Urinary bladder (tissue), 4 donors: ENCODE measurements at places on chromosomes 2 and 18.
A peak's percentile ranks its signal among the peaks of the same experiment; 100 is the strongest.

- no peak for DNase-seq
Observed at GRCh38 chr2:120204945-120205670, 18.1 kb downstream of the TMEM185B start.

- peak; percentile 20 for DNase-seq
Observed at GRCh38 chr2:68709421-68709911, 25.1 kb upstream of the ARHGAP25 start.

- no peak for DNase-seq
Observed at GRCh38 chr18:22844190-22844589, 88.9 kb upstream of the RBBP8 start.

GRCh38 chr2:126910637-126911036 lies 11.9 kb downstream of the TEX51 start:
- DNase-seq, result no peak

GRCh38 chr18:43648002-43648401 lies 370.7 kb upstream of the SYT4 start:
- DNase-seq, result no peak

DNA sequence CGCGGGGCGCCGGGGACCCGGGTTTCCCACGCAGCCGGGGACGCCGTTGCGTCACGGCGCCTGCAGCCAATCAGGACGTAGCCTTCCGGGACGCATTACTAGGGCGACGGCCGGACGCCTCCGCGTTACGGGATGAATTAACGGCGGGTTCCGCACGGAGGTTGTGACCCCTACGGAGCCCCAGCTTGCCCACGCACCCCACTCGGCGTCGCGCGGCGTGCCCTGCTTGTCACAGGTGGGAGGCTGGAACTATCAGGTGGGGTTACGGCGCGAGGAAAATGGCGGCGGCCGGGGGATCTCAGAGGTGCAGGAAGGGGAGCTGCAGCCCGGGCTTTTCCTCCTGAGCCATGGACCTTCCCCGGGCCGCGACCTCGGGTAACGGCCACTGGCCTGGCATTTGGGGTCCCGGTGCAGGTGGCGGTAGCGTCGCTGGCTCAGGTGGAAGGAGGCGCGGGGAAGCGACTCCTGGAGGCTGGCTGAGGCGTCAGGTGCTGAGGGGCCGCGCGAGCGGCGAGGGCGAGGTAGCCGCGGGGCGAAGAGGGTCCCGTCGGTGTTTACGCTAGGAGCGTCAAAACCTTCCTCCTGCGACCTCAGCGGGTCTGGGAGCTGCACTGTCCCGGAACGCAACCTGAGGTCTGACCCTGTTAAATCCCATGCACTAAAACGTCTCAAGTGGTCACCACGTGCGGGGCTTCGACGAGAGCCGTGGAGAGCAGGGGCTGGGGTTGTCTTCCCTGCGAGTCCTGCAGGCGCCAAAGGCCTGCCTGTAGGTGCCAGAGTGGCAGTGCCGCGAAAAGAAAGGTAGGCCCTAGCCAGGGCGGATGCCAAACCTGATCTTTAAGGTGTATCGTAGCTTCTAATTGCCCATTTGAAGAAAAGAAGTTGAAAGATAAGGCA lies at the start of gene LCLAT1:
TSS of gene LCLAT1 (plus strand) at position 98 of the 897 bp plus-strand sequence. CDS start 78,345 bp downstream, outside the sequence.
- DNase-seq, result no peak

DNA sequence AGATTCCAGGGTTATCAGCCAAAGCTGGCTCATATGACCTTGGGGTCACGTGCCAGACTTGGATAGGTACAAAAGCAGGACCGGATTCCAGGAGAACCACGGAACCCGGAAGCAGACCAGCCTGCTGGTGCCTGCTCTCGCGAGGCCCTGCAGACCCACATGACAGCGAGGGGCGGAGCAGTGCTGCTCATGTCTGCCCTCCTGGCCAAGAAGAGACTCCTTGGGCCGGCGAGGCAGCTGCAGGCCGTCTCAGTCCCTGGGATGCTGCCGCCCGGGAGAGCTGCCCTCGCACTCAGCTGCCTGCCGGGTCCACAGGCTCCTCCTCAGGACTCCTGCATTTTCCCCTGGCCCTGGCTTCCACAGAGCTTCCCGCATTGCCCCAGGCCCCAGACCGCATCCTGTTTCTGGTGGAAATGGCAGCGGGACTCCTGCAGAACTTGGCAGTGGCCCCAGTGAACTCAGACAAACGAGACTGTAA lies 739.5 kb downstream of the SOCS6 start:
- no peak for DNase-seq

DNA sequence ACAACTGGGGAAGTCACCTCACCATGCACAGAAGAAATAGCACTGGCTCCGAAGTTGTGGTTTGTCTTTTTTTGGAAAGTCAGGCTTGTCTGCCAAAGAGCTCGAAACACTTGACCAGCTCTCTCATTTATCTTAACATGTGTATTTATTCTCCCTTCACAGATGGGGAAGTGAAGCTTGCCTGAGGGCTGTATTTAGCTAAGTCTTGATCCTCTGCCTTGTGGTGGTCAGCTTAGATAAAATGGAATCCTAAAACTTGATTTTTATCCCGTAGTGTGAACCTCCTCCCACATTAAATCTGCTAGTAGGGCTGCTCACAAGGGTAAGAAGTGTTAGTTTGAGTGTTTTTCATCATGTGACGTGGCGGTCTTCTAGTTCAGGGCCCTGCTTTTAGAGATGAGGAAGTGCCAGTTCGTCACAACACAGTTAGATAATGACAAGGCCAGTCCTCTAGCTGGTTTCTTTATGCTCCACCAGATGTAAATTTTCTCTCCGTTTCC lies 89.7 kb downstream of the TMEM247 start:
- DNase-seq, result no peak

DNA sequence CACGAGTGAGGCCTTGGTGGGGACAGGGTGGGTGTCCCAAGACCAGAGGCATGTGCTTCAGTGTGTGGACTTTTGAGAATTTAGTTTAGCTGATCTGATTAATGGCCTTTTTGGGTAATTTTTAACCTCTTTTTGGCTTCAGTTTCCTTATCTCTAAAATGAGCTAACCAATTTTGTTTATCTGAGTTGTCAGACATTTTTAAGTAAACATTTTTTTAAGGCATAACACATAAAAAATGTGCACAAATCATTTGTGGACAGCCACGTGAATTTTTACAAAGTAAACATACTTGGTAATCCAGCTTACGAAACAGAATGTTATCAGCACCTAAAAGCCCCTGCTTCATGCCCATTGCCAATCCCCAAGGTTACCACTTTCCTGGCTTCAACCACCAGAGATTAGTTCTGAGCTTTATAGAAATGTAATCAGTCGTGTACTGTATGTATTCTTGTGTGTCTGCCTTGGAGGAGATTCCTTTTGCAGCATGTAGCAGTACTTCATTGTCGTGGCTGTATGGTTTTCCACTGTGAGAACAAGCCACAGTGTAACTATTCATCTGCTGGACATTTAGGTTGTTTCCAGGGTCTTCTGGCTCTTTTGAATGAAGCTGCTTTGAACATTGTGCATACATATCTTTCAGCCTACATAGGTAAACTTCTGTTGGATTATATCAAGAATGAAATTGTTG lies 8.4 kb upstream of the INO80C start:
- DNase-seq, result no peak

- DNase-seq, result no peak
Observed at GRCh38 chr18:23229472-23229871, 94.2 kb downstream of the CABLES1 start.

DNA sequence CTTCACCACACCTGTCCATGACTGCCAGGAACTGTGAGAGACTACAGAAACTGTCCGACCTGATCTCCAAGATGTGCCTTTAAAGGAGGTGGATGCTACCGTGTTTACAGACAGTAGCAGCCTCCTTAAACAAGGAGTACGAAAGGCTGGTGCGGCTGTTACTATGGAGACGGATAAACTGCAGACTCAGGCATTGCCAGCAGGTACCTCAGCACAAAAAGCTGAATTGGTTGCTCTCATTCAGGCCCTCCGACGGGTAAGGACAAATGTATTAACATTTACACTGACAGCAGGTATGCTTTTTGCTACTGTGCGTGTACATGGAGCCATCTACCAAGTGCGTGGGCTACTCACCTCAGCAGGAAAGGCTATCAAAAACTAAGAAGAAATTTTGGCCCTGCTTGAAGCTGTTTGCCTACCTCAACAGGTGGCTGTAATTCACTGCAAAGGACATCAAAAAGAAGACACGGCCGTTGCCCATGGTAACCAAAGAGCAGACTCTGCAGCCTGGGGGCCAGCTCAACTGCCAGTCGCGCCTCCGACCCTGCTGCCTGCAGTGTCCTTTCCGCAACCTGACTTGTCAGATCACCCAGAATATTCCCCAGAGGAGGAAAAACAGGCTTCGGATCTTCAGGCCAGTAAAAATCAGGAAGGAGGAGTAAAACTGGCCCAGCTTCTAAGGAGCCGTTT lies 30.9 kb downstream of the SKA1 start:
- no peak for DNase-seq

- DNase-seq, result no peak
Observed at GRCh38 chr2:100754951-100755350, 65.0 kb upstream of the NPAS2 start.

DNA sequence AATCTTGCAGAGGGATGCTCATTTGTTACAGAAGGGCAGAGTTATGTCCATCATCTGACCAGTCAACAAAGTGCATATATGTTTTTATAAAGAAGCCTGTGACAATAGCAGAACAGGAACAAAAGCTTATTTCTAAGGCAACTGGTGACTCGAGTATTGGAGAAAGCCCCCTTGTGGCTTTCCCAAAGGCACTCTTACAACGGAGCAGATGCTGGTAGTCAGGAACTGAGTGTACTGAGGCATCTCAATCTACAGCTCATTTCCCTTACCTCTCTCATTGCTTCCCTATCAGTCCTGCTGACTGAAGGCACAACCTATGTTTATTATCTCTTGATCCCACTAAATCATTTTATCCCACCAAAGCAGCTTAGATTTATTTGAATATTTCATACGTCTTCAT lies 557.1 kb upstream of the CHAC2 start:
- no peak for DNase-seq

GRCh38 chr2:216341121-216341520 lies 31.2 kb downstream of the MARCHF4 start:
- no peak for DNase-seq

GRCh38 chr18:8868276-8868675 lies 162.9 kb downstream of the MTCL1 start:
- DNase-seq, result no peak

GRCh38 chr2:138207074-138207930 lies 243.0 kb downstream of the HNMT start:
- no peak for DNase-seq

DNA sequence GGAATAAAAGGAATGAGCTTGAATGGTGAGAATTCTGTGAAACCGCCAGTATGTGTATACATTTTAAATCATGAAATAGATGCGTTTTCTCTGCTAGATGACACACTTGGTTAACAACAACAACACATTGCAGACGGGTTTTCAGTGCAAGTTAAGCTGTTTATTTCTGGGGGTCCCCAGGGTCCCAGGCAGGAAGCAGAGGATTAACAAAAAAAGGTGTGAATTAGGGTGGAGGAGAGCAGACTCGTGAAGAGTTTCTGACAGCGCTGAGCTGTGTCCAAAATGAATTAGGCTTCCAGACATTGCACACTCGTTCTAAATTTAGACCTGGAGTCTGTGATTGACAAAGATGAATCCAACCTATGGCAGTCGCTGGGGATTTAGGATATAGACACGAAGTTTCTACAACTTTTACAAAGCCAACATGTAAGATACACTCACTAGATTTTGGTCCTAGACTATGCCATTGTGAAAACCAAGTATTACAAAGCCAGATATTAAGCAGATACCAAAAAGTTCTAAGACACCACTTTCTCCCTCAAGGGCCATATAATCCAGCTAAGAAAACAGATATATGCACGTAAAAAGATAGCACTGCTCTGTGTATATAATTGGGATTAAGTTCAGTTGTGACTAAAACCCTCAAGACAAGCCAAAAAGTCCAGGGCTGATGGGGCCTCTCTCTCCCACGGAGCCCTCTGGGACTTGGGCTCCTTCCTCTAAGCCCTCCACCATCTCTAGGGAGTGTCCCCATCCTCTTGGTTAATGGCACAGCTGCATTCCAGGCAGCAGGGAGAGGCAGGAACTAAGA lies 120.2 kb downstream of the ACAA2 start:
- no peak for DNase-seq

- no peak for DNase-seq
Observed at GRCh38 chr2:121297217-121297830, 12.3 kb upstream of the TFCP2L1 start.

GRCh38 chr18:63395503-63395902 lies 26.8 kb downstream of the VPS4B start:
- no peak for DNase-seq

GRCh38 chr18:31760695-31761094 lies at the start of gene SLC25A52:
Gene SLC25A52 (minus strand): TSS chr18:31760880. CDS start chr18:31760661, 219 bp downstream.
- DNase-seq, result no peak

- DNase-seq, result no peak
Observed at GRCh38 chr2:33275689-33276444, 200.6 kb upstream of the RASGRP3 start.

- DNase-seq, result peak; percentile 52
Observed at GRCh38 chr2:237060534-237061312, 25.0 kb upstream of the COPS8 start.

GRCh38 chr2:55150834-55151233 lies 81.3 kb downstream of the CLHC1 start:
- no peak for DNase-seq

GRCh38 chr18:32293107-32293506 lies 103.3 kb downstream of the MEP1B start:
- no peak for DNase-seq

DNA sequence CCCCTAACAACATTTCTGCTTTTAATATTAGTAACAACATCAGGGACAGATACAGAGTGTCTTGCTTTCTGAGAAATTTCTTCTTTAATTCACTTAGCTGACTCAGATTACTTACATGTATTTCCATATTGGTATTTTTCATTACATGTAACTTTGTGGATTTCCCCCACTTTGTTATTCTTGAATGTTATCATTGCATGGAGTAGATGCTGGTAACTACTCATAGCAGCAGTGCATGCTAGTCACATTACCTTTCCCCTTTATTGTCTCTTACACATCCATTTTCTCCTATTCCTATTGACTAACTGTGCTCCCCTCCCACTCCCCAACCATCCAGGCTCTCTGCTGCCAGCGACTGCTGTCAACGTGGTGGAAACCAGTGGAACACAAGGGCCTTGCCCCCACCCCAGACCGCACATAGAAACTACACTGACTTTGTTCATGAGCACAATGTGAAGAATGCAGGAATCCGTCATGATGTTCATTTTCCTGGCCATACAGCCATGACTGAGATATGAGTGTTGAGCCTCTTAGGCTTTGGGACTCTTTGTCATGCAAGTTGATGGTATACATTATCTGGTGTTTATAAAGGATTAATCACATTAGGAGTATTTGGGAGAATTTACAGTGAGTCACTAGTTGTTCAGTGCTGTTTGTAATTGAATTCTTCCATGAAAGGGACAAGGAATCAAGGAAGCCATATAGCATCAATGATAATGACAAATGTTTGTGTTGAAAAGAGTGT lies 91.0 kb downstream of the EPB41L5 start:
- DNase-seq, result no peak
